ENCODE measurements at places on chromosomes 11 and 22. TPM values are rescaled to one million over a fixed set of nuclear protein-coding genes. Genes with fewer than 3 reads are reported as not detected.

DNA sequence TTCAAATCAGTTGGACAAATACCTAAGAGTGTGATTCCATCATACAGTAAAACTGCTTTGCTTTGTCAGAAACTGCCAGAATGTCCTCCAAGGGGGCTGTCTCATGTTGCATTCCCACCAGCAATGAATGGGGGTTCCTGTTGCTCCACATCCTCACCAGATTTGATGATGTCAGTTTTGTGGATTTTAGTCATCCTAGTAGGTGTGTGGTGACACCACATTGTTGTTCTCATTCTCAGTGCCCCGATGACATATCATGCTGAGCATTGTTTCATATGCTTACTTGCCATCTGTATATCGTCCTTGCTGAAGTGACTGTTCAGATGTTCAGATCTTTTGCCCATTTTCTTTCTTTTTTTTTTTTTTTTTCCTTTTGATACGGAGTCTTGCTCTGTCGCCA is 37.0 kb downstream of the CDPF1 start:
- H3K36me3 ChIP-seq: peaks cover 38% of the 10 kb centered on the region
- DNase-seq: no peak
- no peaks in the 10 kb centered on the region for H3K4me1 ChIP-seq
- H3K27me3 ChIP-seq: no peaks in the 10 kb centered on the region

DNA sequence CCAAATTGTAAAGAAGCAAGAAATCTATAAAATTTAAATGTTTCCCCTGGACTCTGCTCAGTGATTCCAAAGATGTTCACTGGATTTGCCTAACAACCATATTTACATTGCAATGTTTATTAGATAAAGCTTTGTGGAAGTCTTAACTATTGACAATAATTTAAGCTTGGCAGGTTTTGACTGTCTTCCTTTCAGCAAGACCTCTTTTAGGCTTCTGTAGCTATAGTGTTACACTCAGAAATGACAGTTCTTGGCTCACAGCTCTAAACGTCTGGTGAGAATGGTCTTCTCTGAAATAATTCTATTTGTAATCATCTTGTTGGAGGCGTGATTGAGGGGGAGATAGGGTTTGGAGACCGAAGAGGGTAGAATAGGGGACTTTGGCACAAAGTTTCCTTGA is 44.8 kb upstream of the CRTAM start:
- H3K36me3 ChIP-seq: no peaks in the 10 kb centered on the region
- no peak for DNase-seq
- no peak overlapping the region for H3K4me3 ChIP-seq
- no peaks in the 10 kb centered on the region for H3K4me1 ChIP-seq
- H3K27me3 ChIP-seq: no peaks in the 10 kb centered on the region

GRCh38 chr11:123976770-123977560 is 616 bp downstream of the OR10S1 start:
- H3K27me3 ChIP-seq: no peaks in the 10 kb centered on the region
- no peak overlapping the region for H3K4me3 ChIP-seq
- no peak for DNase-seq
- H3K4me1 ChIP-seq: no peaks in the 10 kb centered on the region
- no peak overlapping the region for H3K27ac ChIP-seq

- H3K4me3 ChIP-seq: no peak overlapping the region
- DNase-seq: no peak
- H3K4me1 ChIP-seq: no peaks in the 10 kb centered on the region
- no peaks in the 10 kb centered on the region for H3K36me3 ChIP-seq
- no peaks in the 10 kb centered on the region for H3K27me3 ChIP-seq
- no peak overlapping the region for H3K27ac ChIP-seq
These were observed 400.2 kb downstream of the RAB38 start for GRCh38 chr11:87775036-87775435.

DNA sequence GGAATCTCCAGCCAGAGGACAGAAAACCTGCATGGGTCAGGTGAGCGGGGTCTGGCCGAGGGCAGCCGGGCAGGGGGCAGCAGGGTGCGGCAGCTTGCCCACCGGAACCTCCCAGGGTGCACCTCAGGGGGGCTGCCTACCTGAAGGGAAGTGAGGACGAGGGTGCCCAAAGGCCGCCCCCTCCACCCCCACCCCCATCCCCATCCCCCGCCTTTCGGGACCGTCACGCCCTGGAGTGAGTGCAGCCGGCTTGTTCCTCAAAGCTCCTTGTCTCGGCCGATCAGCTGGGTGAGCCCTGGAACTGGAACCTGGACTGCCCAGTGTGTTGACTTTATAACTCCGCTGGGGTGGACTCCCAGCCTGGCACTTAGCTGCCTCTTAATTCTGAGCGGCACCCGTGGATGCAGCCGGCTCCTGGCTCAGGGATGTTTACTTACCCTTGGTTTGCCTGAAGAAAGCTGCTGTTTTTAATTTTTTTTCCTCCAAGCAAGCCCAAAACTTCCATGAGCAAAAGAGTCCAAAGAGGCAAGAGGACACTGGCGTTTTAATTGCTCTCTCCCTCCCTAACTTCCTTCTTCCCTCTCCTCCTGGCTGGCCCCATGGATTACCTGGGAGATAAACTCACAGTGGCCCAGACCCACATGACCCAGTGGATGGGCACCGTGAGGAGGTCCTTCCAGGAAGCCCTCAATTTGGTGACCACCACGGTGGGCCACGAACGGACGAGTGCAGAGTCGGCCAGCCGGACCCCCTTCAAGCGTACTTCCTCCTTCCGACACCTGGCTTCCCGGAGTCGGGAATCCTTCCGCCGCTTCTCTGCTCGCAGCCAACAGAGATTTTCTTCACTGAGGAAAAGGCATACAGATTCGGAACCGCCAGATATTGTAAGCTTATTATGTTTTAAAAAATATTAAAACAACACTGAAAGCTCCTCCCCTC is 87.8 kb upstream of the CRYBB3 start:
- no peaks in the 10 kb centered on the region for H3K36me3 ChIP-seq
- H3K4me1 ChIP-seq: peaks cover 36% of the 10 kb centered on the region
- H3K4me3 ChIP-seq: peak overlapping the region; percentile 55
- no peak for DNase-seq
- H3K27ac ChIP-seq: peak overlapping the region; percentile 63
- H3K27me3 ChIP-seq: no peaks in the 10 kb centered on the region

DNA sequence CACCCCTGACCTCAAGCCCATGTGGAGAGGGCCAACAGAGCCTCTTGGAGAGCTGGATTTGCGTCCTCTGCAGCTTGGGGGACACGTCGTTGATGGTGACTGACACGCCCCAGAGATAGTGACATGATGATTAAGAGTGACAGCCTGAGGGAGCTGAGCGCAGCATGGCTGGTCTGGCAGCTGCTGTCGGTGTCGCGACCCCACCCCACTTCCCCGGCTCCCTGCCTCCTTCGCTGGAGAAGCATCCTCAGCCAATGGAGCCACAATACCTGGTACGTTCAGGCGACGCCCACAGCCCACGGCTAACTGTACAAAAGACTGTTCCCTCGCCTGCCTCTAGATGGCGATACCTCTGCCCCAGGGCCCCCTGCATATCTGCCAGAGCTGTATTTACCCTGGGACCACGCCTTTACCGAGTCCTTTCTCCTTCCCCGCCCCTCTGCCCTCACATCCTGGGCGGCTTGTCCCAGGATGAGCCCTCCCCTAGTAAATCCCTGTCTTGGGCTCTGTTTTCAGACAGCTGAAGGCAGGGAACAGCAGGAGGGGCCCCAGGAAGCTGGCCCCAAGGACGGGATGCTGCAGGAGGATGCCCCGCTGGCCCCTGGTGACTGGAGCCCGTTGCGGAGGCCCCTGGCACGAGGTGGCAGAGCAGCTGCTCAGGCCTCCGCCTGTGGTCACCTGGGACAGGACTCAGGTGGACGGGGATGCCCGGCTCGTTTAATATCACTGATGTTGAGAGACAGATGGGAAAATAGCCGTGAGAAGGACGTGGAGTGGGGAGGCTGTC is 90.6 kb downstream of the RPS6KA4 start:
- no peaks in the 10 kb centered on the region for H3K36me3 ChIP-seq
- peak overlapping the region; percentile 28 for H3K4me3 ChIP-seq
- DNase-seq: no peak
- peak overlapping the region; percentile 60 for H3K27ac ChIP-seq

DNA sequence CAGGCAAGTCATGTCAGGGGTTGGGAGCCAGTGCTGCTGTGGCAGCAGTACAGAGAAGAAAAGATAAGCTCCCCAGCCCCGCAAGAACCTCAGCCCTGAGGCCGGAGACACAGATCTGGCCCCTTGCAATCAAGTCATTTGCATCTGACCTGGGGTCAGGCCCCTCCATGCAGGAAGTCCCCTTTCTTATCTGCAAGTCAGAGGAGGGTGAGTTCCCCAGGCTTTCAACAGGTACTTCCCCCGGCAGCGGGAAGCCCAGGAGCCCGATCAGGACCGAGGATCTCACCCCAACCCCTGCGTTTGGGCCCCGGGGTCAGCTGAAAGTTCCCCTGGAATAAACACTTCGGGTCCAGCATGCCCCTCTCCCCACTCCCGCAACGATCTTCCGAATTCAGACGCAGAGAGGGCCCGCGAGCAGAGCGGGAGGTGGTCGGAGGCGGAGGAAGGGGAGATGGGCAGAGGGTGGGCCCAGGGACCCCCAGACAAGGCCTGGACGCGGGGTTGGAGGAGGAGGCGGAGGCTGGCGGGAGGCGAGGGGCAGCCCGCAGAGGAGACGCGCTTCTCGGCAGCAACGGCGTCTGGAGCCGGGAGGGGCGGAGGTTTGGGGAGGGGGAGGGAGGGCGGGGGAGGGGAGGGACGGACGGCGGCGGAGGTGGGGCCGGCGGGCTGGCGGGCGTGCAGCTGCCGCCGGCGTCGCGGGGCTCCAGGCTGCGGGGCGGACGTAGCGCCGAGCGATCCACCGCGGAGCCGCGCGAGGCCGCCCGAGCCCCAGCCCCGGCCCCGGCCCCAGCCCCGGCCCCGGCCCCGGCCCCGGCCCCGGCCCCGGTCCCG is at the start of gene TSPAN18:
TSPAN18 (plus strand) TSS at position 680 of the 831 bp plus-strand sequence. CDS start 179,455 bp downstream, outside the sequence.
- no peaks in the 10 kb centered on the region for H3K36me3 ChIP-seq
- H3K4me3 ChIP-seq: peak within 1 kb of the TSS; percentile 52
- peaks cover 36% of the 10 kb centered on the region for H3K4me1 ChIP-seq
- H3K27me3 ChIP-seq: no peaks in the 10 kb centered on the region

DNA sequence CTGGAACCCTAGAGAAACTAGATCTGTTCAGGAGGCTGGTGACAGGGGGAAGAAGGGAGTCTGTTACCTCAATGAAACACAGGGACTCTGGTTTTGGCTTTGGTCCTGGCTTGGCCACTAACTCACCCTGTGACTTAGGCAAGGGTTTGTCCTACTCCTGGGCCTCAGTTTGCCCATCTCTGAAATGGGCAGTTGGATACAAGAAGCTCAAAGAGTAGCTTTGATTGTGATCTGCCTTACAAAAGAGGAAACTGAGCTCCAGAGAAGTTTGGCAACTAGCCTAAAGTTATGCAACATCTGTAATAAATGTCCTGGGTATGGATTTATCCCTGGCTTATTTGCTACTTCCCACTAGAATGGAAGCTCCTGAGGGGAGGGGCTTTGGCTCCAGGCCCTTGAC is 24.0 kb upstream of the LMO1 start:
- peaks cover 10% of the 10 kb centered on the region for H3K4me1 ChIP-seq
- no peak overlapping the region for H3K27ac ChIP-seq
- no peaks in the 10 kb centered on the region for H3K27me3 ChIP-seq
- DNase-seq: no peak

ELFN2 gene
- total RNA-seq: not detected

KCNA4 gene
- not detected for total RNA-seq

USH1C gene
- total RNA-seq: not detected

OR52H1 gene
- total RNA-seq: not detected
